ENCODE measurements at places on chromosomes 4 and X.

DNA sequence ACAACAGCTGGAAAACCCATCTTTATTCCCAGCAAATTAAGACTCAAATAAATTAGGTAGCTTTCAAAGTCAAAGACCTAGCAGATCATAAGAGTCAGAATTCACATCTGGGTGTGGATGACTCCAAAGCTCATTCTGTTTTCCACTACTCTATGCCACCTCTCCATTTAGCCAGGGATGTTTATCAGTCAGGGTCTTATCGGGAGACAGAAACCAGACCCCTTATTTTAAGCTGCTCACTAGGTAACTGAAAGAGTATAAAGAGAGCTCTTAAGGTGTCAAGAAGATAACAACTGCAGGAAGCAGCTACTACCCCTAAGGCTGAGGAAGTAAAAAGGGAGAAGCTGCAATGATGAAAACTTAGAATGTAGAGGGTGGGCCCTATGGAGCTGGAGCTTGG, 333.7 kb upstream of the KLF3 start:
- no peak for DNase-seq

GRCh38 chr4:158760866-158761265, 8.0 kb upstream of the FNIP2 start:
- DNase-seq = peak; percentile 30

GRCh38 chr4:73620115-73620792, at the start of gene RASSF6:
RASSF6 (minus strand) TSS chr4:73620436; CDS start chr4:73611795, 8,641 bp downstream.
- DNase-seq = peak; percentile 49

DNA sequence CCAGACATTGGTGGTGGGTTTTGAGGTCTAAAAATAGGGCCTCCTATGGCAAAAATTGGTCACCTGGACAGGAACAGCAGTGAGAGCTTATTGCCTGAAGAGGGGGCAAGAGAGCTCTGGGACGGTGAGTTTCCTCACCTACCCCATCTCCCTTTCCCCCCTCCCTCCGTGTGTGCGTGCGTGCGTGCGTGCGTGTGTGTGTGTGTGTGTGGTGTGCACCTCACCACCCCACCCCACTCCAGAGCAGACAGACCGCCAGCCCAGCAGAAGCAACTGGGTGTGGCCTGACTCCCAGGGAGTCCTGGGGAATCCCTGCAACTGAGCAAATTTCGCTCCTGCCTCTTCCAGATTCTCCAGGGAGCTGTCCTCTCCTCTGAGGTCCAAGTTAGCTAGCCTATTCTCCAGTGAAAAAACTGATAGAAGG, 44.7 kb downstream of the PRPS1 start:
- peak; percentile 87 for DNase-seq

- peak; percentile 71 for DNase-seq
Measured at GRCh38 chrX:132092439-132093065, 35.3 kb downstream of the FRMD7 start.

DNA sequence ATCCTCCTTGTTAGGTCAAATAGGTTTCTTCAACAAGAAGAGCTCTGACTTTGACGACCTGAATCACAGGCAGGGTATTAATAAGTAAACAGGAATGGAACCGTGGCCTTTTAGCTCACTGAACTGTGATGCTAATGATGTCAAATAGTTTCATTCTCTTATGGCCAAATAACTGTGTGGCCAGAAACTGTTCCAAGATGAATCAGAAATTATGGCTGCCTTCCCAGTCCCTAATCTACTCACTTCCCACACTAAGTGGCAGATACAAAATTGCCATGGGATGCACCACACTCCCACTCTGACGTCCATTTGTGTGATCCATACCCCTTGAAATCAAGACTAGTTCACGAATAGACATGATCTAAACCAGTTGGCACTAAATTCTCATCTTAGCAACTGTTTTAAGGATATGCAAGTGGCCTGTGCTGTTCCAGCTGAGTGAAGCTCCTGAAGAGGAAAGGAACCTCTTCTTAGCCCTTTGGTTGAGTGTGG, 455.4 kb downstream of the IL15 start:
- no peak for DNase-seq

DNA sequence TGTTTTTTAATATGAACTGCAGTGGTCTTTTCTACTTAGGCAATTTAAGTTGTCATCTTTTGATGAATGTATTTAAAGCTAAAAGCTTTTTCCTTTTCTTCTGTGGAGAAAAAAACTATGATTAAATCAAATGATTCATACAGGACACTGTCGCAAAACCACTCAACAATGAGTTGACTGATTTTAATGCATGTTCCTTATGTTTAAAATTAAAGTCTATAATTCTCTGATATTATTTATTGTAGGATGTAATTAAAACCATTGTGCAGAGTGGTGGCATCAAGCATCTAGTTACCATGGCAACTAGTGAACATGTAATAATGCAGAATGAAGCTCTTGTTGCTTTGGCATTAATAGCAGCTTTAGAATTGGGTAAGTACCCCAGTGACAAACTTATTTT, 172.5 kb downstream of the RAP1GDS1 start:
- DNase-seq = no peak

DNA sequence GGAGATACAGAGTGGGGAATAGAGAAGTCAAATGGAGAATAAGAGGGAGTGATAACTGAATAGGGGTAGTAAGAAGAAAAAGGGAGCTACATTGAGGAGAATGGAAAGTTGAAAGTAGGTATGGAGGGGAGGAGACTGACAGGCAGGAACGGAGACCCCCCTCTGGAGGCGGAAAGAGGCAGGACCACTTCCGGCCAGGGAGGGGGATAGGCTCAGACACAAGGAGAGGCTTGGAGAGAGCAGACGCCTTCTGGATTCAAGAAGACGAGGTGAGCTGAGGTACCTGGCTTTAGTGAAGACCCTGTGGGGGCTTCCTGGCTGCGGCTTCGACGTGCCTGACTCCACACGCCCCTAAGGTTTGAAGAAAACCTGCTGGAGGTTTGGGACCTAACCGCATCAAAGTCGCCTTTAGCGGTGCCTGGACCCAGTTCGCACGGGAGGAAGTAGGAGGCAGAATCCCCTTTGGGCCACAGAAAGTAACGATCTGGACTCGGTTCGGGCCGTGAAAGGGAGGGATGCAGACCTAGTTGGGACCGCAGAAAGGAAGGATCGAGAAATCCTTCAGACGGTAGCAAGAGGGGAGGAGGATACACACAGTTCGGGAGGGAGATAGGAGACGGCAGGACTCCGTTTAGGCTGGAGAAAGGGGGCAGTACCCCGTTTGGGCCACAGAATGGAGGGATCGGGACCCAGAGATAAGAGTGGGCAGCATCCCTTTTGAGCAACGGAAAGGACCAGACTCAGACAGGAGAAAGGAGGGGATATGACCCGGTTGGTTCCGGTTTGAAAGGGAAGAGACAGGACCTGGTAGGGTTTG, at the start of gene TRO:
TRO (plus strand) TSS at position 215 of the 817 bp plus-strand sequence. CDS start 1,423 bp downstream, outside the sequence.
- DNase-seq = peak; percentile 6

GRCh38 chr4:162349395-162349794, 185.6 kb upstream of the FSTL5 start:
- no peak for DNase-seq

GRCh38 chr4:165208221-165208652, 876 bp downstream of the KLHL2 start:
- no peak for DNase-seq

GRCh38 chr4:147582386-147583060, 34.7 kb upstream of the TMEM184C start:
- no peak for DNase-seq

- DNase-seq = no peak
Measured at GRCh38 chr4:161926033-161926828, 237.6 kb downstream of the FSTL5 start.

GRCh38 chrX:43804021-43804420, 78.2 kb downstream of the MAOB start:
- DNase-seq = no peak

DNA sequence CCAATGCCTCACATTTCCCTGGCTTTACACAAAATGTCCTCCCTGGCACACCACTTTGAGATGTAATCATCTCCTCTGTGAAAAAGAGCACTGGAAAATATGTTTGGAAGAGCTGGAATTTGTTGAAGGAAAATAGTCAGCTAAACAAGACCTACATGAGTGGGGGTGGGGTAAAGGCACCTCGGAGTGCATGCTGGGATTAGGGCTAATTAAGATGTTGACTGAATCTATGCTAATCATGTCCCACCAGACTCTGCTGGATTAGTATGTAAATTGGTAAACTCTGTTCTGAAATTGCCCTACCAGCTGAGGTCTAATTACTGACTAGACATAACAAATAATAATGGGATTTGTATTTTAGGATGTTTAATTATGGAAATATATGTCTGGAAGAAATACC, 46.8 kb upstream of the MID1 start:
- DNase-seq = no peak

GRCh38 chrX:115589419-115589818, 28.4 kb downstream of the PLS3 start:
- no peak for DNase-seq

DNA sequence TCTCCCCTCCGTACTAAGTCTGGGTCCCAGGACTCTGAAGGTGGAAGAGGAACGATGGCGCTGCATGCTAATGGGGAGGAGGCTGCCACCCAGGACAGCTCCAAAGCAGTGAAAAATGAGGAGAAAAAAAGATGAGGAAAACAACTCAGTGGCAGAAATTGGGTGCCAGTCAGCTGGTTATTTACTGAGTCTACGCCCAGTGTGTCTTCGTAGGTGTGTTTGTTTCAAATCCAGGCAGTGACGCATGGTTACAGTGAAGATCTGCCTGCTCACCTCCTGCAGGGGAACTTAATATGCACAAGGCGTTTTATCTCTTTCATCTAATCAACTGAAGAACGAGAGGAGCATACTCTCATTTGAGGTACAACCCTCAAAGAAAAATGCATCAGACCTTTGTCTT, 70.9 kb upstream of the FBXW7 start:
- no peak for DNase-seq

- DNase-seq = no peak
Measured at GRCh38 chr4:3642056-3642630, 109.9 kb upstream of the LRPAP1 start.

DNA sequence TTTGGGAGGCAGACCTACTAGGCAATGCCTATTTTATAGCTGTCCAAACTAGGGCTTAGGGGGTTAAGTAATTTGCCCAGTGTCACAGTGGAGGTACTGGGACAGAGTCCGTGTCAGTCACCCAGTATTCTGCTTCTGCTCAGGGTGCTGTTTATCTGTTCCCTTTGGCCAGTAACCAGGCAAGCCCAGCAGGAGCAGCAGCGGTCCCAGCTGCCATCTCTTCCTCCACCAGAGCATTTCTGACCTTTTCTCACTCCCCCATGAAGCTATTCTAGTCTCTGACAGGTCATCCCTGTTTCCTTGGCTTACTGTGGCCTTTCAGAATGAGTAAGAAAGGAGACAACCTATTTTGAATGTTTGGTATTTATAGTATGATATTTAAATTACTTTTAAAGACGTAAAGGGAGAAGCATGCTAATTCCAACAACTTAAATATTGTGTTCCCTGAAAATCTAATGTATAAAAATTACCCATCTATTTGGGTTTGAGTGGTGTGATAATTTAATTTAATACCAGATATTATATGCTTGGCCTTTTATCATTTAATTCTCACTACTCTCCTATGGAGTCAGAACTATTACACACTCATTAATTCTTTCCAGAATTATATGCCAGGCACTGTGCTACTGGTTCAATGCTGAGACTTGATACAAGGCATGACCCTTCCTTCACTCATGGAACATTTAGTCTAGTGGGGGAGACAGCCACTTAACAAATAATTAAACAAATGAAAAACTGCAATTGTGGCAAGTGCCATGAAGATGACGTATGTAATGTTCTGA, 60.6 kb downstream of the RPS6KA3 start:
- DNase-seq = peak; percentile 9

DNA sequence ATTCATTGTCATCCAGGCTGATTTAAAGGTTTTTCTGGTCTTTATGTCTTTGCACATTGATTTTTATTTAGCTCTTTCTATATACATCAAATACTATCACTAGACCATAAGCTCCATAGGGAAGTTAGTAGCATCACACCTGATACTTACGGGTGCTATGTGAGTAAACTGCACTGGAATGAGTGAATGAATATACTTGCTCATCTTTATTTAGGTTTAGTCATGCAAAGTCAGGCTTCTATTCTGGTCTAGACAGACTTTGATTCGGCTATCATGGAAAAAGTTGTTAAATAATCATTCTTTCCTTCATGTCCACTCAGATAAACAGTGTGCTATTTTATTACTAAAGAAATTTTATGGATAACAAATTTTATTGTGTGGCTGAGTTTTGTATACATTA, 457.8 kb upstream of the PCDH7 start:
- DNase-seq = no peak

DNA sequence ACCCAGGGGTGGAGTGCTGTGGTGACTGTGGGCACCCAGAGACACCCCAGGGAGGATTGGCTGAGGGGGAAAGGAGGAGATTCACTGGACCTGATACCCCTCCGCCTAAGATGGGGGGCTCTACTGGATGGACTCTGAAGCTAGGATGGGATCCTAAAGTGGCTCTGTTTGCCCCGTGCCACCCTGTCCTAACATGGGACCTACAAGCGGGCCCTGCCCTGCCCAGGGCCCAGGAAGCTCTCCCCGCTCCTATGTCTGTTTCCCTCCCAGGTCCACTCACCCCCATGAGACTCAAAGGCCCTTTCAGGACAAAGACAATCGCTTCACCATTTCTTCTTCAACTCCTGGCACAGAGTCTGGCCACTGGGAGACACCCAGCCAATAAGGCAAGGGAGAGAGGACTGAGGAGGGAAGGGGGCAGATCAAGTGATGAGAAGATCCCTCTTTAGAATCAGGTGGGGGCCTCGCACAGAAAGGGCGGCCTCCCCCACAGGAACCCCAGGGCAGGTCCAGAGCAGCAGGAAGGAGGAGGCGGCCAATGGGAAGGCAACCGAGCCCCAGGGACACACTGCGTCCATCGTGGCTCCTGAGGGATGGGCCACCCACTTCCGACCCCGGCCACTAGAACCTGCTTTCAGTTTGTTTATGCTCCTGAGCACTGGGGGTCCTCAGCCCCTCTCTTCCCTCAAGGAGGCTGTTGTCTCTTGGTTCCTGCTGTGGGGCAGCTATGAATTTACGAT, 155.4 kb downstream of the AFAP1 start:
- no peak for DNase-seq

Data from activated CD4-positive, alpha-beta T cell treated with anti-CD3 and anti-CD28 coated beads for 36 hours (primary cell).